ENCODE measurements at places on chromosomes 2 and 18.

DNA sequence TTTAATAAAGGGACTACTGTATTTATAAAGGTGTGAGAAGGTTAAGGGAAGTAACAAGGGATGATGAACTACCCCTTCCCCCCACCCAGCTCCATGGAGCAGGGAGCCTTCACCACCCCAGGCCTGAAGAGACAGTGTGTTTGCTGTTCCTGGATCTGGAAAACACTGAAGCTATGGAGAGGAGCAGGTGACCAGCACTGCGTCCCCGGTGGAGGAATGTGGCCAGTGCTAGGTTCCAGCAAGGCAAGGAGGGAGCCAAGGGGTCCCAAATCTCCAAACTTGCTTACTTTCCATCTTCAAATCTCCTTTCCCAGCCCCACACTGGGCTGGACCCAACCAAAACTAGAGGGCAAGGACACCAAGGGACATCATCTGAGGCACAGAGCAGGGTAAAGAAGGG lies 128.7 kb upstream of the CD302 start:
- no peak for DNase-seq

- DNase-seq = no peak
These were observed 274.5 kb downstream of the DSEL start for GRCh38 chr18:67242001-67242400.

DNA sequence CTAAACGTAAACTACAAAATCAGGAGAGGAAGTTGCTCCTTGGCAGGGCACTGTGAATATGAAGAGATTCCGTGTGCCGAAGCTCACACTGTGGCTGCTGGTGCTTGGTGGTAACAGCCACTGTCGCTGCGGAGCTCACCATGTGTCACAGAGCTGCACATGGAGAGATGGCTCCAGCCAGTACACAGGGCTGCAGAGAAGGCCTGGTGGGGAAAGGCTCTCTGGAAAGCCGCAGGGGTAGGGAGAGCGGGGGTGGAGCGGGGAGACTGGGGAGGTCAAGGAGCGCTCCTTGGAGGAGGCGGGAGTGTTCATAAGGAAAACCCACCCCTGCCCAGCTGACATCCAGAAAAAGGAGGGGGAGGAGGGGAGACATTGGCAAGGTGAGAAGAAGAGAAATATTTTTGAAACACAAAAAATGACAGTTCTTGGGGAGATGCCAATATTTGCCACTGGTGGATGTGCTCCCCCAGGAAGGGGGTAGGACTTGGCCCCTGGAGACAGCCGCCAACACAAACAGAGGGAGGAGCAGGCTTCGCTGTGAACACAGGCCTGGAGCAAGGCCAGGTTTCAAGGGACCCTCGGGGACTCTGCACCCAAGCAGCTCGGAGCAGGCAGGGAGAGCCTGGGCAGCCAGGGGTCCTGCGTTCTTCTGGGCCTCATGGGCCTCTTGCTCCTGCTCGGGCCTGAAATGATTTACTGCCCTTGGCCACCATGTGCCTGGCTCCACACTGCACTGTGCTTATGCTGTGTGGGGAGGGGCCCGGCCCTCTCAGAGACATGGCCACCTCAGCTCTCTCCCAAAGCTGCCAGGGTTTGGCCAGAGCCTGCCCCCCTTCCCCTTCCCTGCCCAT lies 102.6 kb upstream of the GLI2 start:
- DNase-seq = no peak

DNA sequence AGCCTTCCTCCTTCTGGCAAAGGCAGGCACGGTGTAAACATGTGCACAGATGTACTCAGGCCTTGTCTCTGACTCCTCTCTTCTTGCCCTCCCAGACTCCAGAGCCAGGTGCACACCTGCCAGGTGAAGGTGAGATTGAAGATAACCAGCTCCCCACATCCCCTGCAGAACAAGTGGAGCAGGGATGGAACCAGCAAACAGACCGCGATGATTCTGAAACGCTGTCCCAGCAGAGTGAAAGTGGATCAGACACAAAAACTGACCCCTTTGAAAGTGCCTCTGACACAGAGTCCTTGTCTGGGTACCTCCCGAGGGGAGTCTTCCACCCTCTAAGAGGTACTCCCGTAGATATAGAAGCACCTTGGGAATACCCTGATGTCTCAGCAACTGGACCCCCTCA lies 77.2 kb downstream of the ARHGEF4 start:
- DNase-seq = no peak

DNA sequence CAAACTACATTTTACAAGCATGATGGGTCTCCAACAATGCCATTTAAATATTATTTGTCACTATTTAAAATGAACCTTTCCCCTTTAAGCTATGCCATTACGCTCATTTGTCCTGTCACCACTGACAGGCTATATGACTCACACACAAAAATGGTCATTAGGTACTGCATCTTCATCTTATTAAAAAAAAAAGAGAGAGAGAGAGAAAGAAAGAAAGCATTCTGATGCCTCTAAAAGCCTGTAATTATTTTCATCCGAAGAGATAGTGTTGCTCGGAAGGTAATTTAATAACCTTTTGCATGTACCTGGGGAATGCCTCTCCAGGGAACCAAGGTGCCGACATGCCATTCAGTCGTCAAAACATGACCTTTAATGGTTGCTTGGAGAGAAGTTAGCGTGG lies 226.7 kb downstream of the ARHGAP15 start:
- no peak for DNase-seq

DNA sequence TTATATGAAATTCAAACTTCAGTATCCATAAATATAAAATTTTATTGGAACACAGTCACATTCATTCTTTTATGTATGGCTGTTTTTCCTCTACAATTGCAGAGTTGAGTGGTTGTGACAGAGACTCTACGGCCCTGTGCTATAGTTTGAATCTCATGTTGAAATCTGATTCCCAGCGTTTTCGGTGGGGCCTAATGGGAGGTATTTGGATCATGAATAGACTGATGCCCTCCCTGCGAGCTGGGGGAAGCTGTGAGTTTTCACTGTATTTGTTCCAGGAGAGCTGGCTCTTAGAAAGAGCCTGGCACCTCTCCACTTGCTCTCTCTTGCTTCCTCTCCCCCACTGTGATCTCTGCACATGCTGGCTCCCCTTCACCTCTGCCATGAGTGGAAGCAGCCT lies 1.7 kb downstream of the PFN4 start:
- no peak for DNase-seq

- no peak for DNase-seq
These were observed 17.2 kb upstream of the ITGAV start for GRCh38 chr2:186572705-186573104.

DNA sequence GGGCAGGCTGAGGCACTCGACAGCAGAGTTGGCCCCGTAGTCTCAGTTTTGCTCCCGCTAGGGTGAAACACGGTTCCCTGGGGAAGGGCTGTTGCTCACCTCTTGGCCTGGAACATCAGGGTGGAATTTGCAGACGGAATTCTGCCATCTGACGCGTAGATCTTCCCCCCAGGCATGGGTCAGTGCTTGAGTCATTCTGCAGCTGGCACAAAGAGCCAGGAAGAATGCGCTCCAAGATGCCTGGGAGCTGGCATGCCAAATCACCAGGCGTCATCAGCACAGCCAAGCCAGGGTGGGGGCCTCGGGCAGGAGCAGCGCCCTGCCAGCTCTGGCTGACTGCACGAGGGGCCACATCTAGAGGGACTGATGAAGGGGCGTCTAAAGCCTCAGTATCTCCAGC lies 42.7 kb downstream of the ODC1 start:
- no peak for DNase-seq

- no peak for DNase-seq
These were observed 21.8 kb upstream of the RAB27B start for GRCh38 chr18:54806526-54806925.

DNA sequence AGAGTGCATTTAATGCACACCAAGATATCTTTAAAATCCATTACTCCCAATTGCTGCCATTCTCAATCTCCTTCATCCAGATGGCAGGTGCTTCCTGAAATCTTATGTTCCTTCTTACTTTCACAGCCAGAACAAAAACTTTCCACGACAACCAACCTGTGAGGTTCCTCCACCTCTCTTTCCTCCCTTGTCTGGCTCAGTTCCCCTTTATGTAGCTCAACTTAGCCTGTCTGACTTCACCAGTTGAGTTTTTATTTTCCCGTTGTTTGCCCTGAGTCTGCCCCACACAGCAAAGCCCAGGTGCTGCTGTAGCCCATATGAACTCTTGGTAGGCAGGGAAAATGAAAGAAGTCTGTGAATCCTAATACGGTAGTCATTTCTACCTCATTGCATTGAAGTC lies 112.5 kb downstream of the MREG start:
- DNase-seq = no peak

DNA sequence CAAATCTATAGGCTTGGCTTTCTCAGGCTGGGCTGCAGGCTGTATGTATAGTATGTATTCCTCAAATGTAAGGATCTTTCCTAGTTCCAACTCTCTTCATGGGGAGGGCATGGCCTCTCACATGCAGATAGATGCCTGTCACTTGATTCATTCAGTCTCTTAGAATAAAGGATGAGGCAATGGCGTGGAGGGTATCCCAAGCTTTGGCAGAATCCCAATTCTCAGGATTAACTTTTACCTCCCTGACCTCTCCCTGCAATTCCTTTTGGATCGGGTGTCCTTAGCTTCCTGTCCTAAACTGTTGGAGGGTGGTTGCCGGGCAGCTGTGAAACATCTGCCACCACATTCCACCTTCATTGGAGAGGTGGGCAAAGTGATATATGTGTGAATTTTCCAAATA lies 80.3 kb downstream of the INSIG2 start:
- no peak for DNase-seq

GRCh38 chr2:188495969-188496431 lies 204.3 kb downstream of the GULP1 start:
- no peak for DNase-seq

- DNase-seq = no peak
These were observed 103.3 kb upstream of the VRK2 start for GRCh38 chr2:57943315-57943714.

GRCh38 chr2:219965287-219966194 lies 338.1 kb downstream of the SLC4A3 start:
- DNase-seq = no peak

GRCh38 chr2:127188797-127189196 lies 31.3 kb downstream of the CYP27C1 start:
- DNase-seq = no peak

DNA sequence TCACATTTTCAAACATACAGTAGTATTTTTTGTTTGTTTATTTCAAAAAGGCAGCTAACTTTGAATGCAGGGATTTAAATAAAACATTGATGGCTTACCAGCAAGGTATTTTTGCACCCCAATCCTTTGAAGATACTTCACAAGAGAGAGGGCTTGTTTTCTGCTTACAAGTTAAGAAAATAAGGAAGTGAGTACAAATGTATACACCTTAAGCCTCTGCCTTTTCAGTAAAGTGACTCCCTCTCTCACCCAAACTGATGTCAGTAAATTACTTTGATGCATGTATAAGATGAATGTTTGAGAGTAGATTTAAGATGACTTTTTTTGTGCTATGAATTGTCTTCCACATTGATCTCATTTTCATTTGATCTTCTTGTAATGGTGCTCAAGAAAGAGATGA lies 820.0 kb downstream of the CPS1 start:
- DNase-seq = no peak

- DNase-seq = no peak
These were observed 239.1 kb downstream of the ICOS start for GRCh38 chr2:204175552-204176271.

- no peak for DNase-seq
These were observed 66.5 kb upstream of the SKOR2 start for GRCh38 chr18:47317824-47318508.

- DNase-seq = no peak
These were observed 307 bp downstream of the CDH2 start for GRCh38 chr18:28176698-28176947.

- DNase-seq = no peak
These were observed 7.4 kb upstream of the GPR17 start for GRCh38 chr2:127638361-127639110.

DNA sequence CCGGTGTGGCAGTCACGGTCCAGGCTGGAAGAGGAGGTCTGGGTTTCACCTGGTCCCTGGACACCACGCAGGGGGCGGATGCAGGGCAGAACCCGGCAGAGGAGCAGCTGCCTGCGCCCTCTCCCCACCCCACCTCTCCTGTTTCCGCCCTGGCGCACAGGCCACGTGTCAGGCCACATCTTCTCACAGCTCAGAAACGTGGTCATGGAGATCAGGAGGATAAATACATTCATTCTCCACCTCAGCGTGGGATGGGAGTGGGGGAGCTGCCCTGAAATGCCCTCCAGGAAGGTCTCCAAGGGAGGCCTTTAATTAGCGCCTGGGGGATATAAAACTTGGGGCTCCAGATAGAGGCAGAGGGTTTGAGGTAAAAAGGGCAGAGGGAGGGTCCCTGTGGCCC lies 142.0 kb downstream of the KCTD1 start:
- DNase-seq = no peak

GRCh38 chr18:63684718-63685117 lies 18.0 kb upstream of the SERPINB11 start:
- no peak for DNase-seq

- no peak for DNase-seq
These were observed 188.6 kb downstream of the TMEM247 start for GRCh38 chr2:46667945-46668344.

- DNase-seq = no peak
These were observed 164.7 kb downstream of the MREG start for GRCh38 chr2:215848698-215849097.
